ENCODE measurements at places on chromosomes 5 and 9. TPM values are rescaled to one million over a fixed set of nuclear protein-coding genes. Genes with fewer than 3 reads are reported as not detected.

PLAC8L1 gene
- not detected for total RNA-seq

DNA sequence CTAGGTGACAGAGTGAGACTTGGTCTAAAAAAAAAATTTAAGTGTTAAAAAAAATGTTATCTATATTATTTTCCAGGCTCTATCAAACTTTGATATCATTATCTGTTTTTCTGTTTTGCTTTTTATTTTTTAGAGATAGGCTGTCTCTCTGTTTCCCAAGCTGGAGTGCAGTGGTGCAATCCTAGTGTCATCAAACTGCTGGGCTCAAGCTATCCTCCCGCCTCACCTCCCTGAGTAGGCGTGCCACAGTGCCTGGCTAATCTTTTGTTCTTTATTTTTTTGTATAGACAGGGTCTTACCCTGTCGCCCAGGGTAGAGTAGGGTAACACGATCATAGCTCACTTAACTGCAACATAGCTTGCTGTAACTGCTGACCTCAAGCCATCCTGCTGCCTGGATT is 14.4 kb downstream of the SEC24A start:
- no peak for DNase-seq

DNA sequence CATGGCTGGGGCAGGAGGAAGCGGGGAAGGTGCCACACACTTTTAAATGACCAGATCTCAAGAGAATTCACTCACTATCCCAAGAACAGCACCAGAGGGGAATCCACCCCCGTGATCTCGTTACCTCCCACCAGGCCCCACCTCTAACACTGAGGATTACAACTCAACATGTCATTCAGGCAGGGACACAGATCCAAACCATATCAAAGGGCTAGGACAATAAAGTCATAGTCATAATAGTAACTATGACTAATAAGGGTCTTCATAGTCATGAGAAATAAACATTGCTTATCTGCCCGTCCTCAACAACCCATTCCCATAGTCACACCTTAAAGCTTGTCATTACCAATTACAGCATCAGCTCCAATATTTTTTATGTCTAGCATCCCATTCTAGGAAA is 65.3 kb upstream of the SMC2 start:
- no peak for DNase-seq

CBY3 gene
- not detected for total RNA-seq

- DNase-seq = no peak
Measured at GRCh38 chr5:68087866-68088265, 127.7 kb upstream of the PIK3R1 start.

FOXD4L3 gene
- total RNA-seq = not detected

GRCh38 chr9:35659340-35659739 is 1.2 kb downstream of the CCDC107 start:
- DNase-seq = no peak

DNA sequence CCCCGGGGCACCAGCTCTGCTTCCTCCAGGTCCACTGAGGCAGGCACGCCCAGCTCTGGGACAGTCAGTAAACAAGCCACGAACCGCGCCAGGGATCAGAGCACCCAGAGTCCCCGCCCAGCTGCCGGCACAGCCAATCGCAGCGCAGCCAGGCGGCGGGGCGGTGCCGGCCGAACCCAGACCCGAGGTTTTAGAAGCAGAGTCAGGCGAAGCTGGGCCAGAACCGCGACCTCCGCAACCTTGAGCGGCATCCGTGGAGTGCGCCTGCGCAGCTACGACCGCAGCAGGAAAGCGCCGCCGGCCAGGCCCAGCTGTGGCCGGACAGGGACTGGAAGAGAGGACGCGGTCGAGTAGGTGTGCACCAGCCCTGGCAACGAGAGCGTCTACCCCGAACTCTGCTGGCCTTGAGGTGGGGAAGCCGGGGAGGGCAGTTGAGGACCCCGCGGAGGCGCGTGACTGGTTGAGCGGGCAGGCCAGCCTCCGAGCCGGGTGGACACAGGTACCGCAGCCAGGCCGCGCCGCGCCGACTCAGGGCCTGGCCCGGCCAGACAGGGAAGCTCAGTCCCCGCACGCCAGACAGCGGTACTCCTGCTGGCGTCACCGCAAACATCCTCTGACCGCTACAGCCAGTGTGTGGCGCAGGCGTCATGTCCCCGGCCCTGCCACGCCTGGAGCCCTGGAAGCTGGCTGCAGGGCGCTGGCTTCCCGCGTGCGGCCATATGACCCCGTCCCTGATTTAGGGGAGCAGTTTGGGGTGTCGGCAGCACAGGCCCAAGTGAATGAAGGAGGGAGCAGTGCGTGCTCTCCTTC is at the start of gene CTSL:
CTSL (plus strand) TSS at position 220 of the 810 bp plus-strand sequence. CDS start 1,485 bp downstream, outside the sequence.
- DNase-seq = peak; percentile 86

GRCh38 chr5:168217497-168217896 is 73.9 kb upstream of the WWC1 start:
- DNase-seq = no peak

OSMR gene
- 72.8 TPM for total RNA-seq

SH2D3C gene
- total RNA-seq = 51.5 TPM

DNA sequence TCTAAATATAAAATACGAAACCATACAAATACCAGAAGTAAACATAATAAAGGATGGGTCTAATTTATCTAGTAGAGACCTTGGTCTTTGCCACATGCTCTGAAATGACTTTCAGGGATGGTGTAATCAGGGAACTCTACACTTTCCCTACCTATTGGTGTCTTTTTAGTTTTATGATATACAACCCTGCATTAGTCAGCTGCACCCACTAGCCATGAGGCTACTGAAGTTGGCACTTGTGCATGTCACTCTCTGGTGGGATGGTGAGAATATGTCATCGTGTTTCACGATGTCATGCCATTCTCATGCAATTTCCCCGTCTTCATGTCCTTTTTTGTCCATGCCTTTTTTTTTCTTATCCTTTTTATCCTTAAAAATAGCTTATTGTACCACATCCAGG is 234.9 kb upstream of the ACTBL2 start:
- no peak for DNase-seq

- DNase-seq = no peak
Measured at GRCh38 chr5:174410716-174411478, 313.5 kb upstream of the MSX2 start.

All from lung (tissue), 17 donors.